CD4-positive, alpha-beta T cell treated with Interleukin-6 for 4 hours (primary cell): ENCODE measurements at places on chromosomes 5 and 9.

- no peak for DNase-seq
These were observed 18.0 kb downstream of the MTRR start for GRCh38 chr5:7886849-7887475.

DNA sequence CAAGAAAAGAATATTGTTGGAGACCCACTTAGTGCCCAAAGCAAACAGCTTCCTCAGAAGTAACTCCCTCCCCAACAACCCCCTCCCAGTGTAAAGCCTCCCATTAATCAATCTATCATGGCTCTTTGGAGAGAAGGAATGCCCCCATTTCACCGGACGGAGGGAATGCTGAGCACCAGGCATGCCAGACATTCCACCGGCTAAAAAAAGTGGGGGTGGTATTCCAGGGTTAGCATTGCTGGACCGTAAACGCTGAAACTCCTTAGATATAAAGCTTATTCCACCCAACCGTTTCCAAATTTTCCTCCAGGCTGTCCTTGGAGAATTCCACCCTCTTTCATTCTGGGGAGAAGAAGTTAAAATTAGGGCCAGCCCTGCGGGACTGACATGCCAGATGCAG is 363 bp upstream of the MAMDC2 start:
- no peak for DNase-seq

- DNase-seq, result no peak
These were observed 2031.8 kb upstream of the CDH6 start for GRCh38 chr5:29161399-29162291.

DNA sequence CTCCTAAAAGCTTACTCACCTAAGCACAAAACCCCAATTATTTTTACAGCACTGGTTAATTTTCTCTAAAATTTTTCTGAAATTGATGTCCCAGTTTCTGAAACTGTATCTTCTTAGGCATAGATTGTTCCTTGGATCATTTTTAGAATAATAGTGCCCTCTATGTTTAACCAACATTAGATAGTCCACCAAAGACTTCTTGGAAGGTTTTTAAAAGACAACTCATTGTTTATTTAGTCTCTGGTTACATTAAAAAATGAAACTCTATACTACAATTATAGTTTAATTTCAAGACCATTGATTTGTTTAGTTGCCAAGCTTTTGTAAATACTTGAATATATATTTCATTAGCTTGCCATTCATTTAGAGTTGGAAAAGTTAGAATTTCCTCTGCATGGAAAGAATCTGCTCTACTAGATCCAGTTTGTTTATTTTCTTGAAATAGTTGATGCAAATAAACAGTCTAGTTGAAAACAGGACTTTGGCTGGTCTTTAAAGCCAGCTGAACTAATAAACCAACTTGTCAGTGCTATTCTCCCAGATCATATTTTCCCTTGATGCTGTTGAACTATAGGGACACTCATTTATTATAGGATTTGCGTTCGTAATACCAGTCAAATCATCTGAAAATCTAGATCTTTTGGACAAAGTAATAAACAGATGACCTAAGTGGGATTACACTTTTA is 990.5 kb downstream of the TLE1 start:
- no peak for DNase-seq

DNA sequence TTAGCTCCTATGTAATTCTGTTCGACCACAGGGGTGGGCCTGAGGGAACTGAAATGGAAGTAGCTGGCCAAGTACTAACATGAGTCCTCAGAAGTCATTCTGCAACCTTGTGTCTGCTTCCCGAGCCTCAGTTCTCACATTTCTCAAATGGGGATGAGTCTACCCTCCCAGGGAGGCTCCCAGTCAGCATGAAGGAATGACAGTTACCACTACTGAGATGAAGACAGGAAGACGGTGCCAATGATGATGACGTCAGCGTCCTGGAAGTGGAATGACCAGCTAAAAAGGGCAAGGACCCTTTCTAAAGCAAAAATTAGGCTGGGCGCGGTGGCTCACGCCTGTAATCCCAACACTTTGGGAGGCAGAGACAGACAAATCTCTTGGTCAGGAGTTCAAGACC is 6.8 kb downstream of the PIP5KL1 start:
- DNase-seq, result no peak

DNA sequence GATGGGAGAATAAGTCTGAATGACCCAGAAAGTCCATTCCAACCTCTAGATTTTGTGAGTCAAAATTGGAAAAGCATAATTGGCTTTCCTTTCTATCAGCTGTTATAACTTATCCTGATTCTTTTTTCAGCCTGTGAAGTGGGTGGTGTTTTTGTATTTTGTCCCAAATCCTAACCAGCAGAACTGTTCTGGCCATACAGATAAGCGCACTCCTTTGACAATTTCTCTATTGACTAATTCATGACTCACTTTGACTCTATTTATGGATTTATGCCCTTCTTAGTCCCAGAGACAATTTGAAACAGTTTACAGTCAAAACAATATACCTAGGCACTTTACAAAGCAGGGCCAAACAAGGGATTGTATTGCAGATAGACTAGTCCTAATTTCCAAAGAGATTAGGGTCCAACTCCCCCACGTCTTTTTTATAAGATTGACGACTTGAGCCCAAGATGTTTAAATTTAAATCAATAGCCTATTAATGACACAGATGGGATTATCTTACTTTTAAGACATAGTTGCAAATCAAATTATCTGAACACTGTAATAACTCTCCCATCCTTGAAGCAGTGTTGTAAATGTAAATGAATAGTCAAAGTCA is 301.7 kb upstream of the SEMA6A start:
- no peak for DNase-seq

- DNase-seq, result no peak
These were observed 10.8 kb upstream of the KIF27 start for GRCh38 chr9:83932011-83932410.

DNA sequence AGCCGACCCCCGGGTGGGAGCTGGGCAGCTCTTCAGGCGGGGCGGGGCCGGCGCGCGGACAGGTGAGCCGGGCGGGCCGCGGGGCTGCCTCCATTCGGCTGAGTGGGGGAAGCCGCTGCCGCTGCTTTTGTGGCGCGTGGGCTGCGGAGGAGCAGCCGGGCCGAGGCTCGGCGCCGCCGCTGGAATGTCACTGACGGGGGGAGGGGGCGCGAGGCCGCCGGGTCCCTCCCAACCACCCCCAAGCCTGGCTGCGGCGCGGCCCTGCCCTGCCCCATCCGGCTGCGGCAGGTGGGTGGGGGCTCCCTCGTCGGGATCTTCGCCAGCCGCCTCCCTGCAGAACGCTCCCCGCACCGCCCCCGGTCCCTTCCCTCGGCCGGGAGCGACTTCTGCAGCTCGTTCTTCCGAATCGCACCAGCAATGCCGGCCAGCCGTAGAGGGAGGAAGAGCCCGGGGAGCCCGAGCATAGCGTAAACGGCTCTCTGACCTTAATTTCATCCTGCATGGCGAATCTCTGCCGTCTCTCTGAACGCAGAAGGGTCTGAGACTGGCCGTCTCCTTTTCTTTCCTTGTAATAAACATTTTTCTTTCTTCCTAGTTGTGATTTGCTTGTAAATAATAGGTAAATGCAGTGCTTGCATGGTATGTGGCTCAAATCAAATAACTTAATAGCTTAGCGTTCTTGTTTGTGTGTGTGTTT is 505 bp downstream of the SPTAN1 start:
- DNase-seq, result peak; percentile 57

- DNase-seq, result no peak
These were observed 279.4 kb downstream of the HINT1 start for GRCh38 chr5:130885691-130886090.

- DNase-seq, result no peak
These were observed 263.4 kb upstream of the ACTBL2 start for GRCh38 chr5:57745700-57746651.

DNA sequence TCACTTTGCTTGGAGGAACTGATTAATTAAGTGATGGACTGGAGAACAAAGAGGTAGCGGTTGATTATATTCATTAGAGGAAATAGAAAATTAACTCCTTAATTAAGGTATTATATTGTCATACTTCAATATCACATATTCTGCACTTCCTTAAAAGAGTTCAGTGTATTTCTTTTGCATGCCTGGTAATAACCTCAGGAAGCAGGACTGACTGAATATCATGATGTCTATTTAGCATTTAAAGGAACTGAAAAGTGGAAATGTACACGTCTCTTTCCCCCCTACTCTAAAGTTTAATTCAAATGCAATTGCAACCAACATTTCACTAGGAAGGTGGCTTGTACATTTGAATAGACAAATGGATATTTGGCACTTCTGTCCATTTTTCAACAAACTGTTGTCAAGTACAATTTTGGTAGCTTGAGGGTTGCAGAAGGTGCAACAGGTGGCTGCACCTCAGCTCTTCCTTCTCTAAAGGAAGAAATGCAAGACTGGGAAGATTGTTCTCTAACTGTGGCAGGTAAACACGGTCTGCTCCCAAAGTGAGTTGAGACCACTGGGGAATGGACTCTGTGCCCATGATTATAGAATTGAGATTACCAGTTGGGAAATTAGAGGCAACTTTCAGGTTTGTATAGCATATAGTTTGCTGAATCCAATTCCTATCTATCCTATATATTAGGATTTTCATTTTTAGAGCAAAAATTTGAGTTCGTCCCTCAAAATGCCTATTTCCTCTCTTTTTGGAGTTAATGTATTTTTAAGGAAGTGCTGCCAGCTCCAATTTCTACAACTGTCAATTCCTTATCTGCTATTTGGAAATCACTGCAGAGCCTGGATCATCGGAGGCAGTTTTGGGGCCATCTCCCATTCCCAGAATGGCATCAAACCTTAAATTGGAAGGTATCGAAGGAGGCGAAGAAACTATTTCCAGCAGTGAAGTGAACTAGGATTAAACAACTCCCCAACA is 98.9 kb upstream of the TAF11L2 start:
- no peak for DNase-seq

DNA sequence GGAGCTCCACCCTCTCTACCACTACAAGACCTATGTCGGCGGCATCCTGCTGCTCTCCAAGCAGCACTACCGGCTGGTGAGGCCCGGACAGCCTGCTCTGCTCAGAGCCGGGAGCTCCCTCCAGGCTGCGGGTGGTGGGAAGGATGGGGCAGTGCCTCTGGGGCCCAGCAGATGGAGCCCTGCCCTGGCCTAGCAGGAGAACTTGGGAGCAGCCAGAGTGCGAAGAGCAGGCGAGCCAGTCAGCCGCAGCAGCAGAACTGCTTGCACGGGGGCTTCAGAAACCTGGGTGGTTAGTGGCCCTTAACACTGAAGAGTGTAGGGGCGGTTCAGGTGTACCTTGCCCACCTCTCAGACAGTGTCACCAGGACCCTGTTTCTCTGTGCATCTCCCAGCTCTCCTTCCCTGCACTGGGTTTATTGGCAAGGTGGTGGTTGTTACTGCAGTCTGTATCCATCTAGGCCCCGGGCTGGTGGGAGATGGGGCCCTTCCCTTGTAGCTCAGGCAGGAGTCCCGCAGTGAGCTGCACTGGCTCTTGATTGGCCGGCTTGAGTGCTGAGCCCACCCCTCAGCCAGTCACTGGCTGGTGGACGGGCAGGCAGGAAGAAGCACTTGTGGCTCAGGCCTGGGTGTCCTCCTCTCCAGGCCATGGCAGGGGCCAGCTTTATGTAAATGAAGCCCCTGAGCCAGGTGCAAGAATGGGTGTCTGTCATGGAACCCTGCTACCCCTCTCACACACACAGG is 7.7 kb downstream of the B4GALT7 start:
- DNase-seq, result peak; percentile 70

GRCh38 chr9:129838707-129839259 is 3.5 kb downstream of the USP20 start:
- peak; percentile 46 for DNase-seq
